ENCODE measurements at places on chromosomes 11 and 22.

GRCh38 chr11:79189601-79190000 is 251.2 kb downstream of the TENM4 start:
- peak; percentile 97 for DNase-seq

- no peak for DNase-seq
Measured at GRCh38 chr11:29282088-29282487, 734.7 kb downstream of the KCNA4 start.

DNA sequence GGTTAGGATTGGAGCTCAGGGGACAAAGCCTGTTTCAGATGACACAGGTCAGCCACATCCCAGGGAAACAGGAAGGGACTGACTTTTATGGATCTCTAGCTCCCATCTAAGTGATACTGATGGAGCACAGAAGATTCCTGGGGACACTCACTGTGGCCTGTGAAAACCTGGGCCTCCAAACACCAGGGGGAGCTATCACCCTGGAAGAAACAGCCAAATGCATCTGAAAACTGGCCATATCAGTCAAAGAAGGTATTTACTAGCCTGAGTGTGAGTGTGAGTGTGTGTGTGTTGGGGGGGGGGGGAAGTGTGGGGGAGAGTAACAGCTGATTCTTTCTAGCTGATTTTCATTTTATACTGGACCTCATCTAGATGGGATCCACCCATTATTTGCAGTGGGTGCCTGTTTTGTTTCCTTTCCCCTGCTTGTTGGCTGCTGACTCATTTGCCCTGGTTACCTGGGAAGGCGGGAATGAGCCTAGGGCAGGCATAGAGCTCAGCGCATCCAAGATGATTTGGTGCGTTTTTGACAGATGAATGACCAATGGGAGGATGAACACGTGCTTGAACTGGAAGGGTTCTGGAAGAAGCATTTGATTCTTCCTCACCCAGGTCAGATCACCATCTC is 284.0 kb downstream of the KIRREL3 start:
- DNase-seq, result peak; percentile 58

- no peak for DNase-seq
Measured at GRCh38 chr11:93849751-93850593, 446 bp downstream of the VSTM5 start.

DNA sequence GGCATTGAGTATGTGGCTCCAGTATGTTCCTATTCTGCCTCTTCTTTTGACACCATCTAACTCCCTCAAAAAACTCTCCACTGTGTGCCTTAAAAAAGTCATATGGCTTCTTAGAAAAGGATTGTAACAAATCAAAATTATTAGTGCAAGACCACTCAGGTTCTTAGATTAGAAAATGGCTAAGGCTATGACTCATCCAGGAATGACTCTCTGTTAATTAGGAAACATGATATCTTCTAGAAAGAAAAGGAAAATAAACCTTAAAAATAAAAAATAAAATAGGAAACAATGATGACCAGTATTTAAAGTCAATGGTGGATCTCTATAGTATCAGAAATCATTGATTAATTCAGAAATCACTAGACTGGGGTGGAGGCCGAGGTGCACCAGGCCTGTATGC is 21.7 kb downstream of the SLC25A17 start:
- DNase-seq, result no peak

GRCh38 chr11:12248330-12248729 is 129.0 kb upstream of the PARVA start:
- peak; percentile 97 for DNase-seq

- DNase-seq, result no peak
Measured at GRCh38 chr11:24289301-24289700, 207.6 kb upstream of the LUZP2 start.

GRCh38 chr11:66437979-66438503 is 607 bp downstream of the MRPL11 start:
- DNase-seq, result no peak

- DNase-seq, result no peak
Measured at GRCh38 chr11:18468059-18468458, 12.4 kb downstream of the LDHAL6A start.

DNA sequence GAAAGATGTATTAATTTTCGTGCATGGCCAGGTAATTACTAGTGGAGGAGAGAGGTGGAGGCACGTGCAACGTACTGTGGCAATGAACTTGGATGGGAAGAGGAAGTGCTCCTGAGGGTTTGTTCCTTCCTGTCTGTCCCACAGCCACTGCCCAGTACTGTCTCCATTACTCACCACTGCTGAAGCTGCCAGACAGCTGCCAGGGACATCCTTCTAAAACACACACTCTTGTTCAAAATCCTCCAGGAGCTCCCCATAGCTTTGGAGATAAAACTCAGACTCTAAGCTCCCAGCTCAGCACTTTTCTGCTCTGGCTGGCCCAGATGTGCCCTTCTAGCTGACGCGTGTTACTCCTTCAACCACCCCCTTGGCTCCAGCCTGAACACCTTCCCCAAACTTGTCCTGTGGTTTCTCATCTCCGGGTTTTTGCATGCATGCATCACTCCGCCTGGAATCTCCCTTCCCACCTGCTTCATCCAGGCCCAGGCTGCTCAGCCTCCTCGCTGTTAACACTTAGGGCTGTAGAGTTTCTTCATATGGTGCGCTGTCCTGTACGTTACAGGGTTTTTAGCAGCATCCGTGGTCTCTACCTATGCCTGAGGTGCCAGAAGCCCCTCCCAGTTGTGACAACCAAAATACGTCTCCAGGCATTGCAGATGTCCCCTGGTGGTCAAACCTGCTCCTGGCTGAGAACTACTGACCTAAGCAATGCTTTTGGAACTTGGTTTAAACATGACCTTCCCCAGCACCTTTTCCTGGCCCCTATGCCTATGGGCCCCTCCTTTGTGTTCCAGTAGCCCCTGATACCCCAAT is 69.5 kb downstream of the C11orf91 start:
- no peak for DNase-seq

GRCh38 chr22:23036684-23037428 is 33.5 kb upstream of the GNAZ start:
- DNase-seq, result peak; percentile 33

- DNase-seq, result no peak
Measured at GRCh38 chr11:68575025-68575665, 109.2 kb upstream of the GAL start.

- no peak for DNase-seq
Measured at GRCh38 chr11:106594751-106595351, 423.4 kb downstream of the GUCY1A2 start.

- no peak for DNase-seq
Measured at GRCh38 chr11:72741849-72742512, 10.2 kb downstream of the ARAP1 start.

DNA sequence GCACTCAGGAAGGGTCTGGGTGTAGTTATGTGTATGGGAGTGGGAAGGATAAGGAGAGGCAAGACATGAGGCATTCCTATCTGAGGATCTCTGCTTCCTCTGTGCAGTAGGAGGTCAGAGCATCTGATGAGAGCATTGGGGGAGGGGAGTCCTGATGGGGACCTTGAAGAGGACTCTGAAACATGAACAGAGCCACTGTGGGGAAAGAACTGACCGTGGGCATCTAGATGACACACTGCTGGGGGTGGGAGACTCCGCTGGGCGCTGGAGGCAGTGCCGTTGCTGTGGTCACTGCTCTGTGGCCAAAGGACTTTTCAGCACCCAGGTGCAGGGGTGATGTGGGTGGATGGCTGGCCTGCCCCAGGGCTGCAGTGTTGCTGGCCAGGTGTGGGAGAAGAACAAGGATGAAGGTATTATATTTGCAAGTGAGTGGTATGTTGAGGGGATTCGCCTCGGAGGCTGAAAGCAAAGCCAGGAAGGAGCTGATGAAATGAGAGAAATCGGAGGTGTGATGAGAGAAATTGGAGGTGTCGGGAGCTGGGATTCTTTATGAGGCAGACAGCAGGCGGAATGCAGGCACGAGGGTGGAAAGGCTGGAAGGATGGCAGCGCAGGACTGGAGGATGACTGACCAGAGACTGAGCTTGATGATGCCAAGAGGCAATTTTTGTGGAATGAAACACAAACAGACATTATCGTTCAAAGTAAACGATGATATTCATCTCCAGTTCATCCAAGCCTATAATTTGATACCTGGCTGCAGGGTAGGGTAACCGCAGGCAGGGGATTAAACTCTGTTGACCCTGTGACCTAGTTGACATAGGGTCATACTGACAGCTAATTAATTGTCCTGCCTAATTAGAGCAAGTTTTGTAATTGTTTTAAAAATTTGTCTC is 19.4 kb upstream of the TMPRSS4 start:
- no peak for DNase-seq

GRCh38 chr11:8699903-8700302 is 17.3 kb downstream of the RPL27A start:
- DNase-seq, result no peak

DNA sequence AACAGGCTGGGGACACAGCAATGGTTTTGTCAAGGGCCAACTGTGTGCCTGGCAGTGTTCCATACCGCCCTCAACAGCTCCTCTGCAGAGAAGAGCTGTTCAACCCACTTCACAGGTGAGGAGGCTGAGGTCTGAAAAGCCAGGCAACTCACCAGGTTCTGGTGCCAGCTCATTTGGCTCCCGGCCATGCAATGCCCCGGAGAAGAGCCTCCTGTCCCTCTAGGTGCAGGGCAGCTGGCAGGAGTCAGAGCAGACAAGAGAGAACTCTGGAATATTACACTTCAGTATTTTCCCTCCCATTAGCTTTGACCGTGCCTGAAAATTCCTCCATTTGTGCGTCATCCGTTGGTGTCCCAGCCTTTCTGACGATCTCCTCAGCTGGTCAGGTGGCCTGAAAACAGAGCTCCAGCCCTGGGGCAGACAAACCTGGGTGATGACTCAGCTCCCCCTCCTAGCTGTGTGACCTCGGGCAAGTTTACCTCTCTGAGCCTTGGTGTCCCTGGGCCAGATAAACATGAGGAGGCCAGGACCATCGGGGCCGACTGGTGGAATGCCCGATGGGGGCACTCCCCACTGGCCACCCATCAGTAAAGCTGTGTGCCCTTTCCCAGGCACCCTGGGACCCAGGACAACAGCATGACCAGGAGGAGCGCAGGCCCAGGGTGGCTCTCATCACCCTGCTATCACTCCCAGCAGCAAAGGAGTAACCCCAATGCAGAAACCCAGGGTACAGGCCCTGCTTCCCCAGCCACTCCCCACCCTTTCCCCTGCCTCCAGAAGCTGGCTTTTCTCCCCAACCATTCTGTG is 9.6 kb upstream of the C1QTNF6 start:
- DNase-seq, result peak; percentile 83

DNA sequence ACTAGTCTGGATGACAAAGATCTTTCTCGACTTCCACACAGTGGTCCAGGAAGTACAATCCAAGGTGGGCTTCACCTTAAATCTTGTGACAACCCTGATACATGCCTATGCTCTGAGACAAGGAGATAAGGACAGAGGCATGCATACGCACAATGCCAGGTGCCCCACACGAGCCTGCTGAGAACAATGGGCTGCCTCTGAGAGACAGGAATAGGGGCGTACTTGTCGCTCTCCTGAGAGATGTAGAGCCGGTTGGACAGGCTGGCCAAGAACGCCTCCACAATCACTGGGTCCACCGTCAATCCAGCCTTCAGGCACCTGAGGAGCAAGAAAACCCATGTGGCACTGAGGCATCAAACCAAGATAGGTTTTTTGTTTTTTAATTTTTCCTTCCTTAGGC is 25.5 kb downstream of the SERPIND1 start:
- DNase-seq, result no peak

- no peak for DNase-seq
Measured at GRCh38 chr11:18393581-18394274, 635 bp upstream of the LDHA start.

DNA sequence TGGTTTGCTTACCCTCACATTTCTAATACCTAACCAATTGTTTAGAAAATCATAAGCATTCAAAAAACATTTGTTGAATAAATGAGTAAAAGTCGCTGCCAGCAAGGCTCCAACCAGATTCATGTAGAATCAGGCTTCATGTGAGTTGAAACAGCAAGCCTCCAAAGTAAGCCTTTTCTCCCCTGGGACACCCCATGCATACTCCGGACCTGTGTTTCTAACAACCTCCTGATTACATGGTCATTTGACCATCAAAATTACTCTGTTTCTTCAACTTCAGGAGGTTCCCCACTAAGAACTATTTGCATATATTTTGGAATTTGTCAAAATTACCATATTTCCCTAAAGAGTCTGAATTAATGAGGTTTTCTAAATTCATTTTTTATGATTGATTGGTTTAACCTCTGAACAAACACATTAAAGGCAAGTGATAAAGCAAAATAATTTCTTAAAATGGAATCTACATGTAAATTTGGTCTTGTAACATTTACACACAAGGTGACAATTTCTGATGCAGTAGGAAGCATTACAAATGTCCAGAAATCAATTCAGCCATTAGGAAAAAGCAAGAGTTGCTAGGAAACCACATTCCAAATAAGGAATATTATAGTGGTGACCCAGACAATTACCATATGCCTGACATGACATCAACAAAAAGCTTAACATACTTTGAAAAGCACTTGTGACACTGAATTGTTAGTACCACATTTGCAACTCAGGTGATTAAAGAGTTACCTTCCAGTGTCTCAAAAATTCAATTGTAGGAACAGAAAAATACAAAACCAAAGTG is 252.6 kb downstream of the GUCY1A2 start:
- DNase-seq, result no peak

DNA sequence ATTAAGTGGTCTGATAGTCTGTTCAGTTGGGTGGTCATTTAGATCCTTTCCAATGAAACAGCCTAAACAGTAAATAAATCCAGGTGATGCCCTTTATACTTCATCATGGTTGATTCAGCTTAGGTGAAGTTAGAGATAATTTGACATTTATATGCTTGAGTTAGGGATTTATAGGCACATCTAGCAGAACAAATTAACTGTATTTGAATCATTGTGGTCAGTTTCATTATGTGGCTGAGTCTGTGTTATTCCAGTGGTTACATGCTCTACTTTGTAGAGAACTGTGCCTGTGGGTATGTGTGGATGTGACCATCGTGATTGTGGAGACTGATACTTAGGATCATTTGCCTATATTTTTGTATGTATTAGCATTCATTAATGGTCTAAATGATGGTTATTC is 194.6 kb downstream of the DDX10 start:
- no peak for DNase-seq

DNA sequence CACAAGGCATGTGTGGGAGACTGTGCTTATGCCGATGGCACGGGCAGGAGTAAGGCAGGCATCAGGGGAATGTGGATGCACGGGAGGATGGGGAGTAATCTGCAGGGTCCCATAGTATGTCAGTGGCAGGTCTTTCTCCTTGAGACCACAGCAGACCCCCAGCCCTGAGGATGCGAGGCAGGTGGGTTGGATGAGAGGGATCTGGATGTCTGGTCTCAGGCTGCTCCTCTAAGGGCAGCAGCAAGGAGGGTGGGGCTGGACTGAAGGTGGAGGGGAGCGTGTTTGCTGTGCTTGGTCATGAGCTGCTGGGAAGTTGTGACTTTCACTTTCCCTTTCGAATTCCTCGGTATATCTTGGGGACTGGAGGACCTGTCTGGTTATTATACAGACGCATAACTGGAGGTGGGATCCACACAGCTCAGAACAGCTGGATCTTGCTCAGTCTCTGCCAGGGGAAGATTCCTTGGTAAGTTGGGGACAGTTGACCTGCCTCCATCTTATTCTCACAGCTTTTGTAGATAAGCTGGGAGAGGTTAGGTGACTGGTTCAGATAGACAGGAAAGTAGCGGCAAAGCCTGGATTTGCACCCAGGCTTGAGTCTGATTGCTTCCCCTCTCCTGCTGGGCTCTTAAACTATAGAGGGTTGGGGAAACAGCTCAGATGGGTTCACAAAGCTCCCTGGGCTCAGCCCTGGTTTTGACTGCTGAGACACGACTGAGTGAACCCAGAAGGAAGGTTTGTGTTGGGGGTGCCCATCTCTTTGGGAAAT is at the start of gene APOL1:
Gene APOL1, plus strand, starts transcription at position 380 of the 769 bp plus-strand sequence. CDS start 1,823 bp downstream, outside the sequence.
- no peak for DNase-seq

GRCh38 chr22:45150139-45150538 is 13.6 kb upstream of the NUP50 start:
- no peak for DNase-seq

Measured in NCI-H2029 treated with DMSO at 0.1 percent for 48 hours (cell line).